ENCODE measurements at places on chromosomes 6 and 20.

GRCh38 chr6:56771929-56772607, 129.4 kb upstream of the DST start:
- no peak for DNase-seq

DNA sequence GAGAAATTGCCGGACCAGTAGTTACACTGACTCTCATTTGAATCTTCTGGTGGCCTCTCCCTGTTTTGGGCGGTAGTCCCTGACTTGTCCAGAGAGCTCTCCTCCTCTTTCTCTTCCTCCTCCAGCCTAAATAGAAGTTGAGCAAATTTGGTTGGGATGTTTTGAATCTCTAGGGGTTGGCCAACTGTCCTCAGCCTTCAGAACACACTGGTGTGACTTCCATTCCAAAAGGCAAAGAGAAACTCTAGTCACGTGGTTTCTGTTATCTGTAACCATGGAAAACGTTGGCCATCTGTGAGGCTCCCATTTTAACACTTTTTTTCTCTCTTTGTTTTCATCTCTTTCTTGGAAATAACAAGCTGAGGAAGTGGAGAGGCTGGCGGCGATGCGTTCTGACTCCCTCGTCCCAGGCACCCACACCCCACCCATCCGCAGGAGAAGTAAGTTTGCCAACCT, 275.3 kb downstream of the TBC1D7 start:
- DNase-seq, result peak; percentile 48

DNA sequence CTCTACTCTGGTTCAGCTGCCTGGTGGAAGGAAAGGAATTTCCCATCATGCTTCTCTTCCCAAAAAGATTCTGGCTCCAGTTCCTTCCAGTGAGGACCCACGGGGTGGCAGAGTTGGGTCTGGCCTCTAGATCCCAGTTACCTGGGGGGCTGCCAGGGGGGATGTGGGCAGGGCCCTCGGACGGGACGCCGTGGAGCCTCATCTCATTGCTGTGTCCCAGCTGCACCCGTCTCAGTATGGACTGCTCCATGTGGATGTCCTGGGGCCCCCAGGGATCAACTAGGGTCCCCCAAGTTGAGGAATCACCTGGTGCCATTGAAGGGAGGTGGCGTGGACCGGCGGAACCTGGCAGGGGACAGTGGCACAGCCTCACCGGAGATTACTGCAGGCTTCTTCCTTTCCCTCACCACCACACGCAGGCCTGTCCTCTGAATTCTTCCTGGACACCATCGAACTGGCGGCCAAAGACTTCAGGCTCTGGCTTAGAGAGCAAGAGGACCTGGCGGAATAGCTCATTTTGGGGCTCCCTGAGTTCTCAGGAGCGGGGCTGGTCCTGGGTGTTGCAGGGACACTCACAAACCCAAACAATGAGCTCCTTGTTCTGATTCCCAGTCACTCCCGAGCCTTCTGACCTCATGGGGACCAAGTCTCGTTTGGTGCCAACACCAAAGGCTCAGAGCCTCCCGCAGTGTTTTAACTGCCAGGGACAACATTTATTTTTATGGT, 8.5 kb downstream of the ZBP1 start:
- DNase-seq, result peak; percentile 59

DNA sequence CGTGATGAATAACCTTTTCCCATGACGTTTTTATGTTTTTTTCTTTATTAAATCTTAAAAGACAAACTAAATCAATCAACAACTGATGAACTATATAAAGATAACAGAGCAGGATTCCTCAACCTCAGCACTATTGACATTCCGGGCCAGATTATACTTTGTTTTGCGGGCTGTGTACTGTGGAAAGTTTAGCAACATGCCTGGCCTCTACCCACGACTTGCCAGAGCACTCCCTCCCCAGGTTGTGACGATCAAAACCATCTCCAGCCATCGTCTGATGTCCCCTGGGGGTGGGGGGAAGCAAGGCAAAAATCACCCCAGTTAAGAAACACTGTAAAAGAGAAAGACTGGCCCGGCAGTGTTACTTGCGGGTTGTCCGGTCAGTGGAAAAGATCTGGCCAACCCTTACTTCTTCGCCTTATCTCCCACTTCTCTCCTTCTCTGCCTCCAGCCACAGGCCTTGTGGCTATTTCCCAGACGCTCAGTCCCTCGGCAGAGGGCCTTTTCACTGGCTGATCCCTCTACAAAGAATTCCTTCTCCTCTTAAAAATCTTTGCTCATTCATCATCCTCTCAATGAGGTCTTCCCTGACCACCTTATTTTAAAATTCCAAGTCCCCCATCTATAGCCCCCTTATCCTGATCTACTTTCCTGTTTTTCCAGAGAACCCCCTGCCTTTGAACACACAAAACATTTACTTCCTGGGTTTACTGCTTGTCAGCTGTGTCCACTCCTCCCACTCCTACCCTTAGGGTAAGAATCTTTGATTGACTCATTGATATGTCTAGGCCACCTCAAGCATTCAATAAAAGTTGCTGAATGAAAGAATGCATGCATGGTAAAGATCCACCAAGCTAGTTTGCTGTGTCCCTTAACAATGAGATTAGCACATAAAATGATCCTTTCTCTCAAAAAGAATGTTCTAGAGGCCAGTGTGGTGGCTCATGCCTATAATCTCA, 14.7 kb upstream of the RAB22A start:
- DNase-seq, result no peak

DNA sequence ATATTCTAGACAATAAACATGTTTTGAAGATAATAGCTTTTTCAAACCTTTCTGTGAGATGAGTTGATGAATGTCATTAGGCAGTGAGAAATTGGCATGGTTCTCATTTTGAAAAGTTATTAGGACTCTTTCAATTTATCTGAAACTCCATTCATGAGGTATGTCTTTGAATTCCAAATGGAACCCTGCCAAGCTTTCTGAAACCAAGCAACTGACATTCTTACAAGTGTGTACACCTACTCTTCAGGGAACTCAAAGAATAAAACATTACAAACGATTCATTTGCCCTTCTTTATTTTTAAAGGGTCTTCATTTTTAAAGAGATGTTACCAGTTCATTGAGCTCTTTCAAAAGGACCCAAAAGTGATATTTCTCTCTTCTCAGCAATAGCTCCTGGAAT, 2.1 kb upstream of the TRDN start:
- DNase-seq, result no peak

GRCh38 chr20:38023181-38024001, 9.9 kb downstream of the TTI1 start:
- DNase-seq, result no peak

- DNase-seq, result no peak
These were observed 74.0 kb upstream of the SNX9 start for GRCh38 chr6:157748839-157749571.

DNA sequence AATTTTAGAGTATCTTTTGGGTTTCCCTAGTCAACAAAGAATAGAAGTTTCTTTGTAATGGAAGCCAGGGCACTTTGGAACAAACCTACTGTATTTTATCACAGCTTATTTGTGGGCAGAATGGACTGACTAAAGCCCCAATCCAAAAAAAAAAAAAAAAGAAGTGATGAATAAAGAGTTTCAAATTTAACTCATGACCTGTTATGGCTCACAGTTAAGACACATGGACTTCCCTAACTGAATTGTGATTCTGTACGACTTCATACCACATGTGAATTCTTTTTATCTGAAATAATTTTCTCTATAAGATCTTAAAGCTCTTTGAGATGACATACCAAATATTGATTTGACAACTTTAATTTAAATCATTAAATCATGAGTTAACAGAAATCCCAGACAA, 77.2 kb downstream of the FILIP1 start:
- DNase-seq, result no peak

GRCh38 chr6:132751306-132751705, 6.4 kb downstream of the VNN2 start:
- no peak for DNase-seq

- DNase-seq, result no peak
These were observed 42.2 kb downstream of the CDH26 start for GRCh38 chr20:60000271-60001042.

GRCh38 chr6:117602899-117603588, 733 bp upstream of the GOPC start:
- DNase-seq, result no peak

DNA sequence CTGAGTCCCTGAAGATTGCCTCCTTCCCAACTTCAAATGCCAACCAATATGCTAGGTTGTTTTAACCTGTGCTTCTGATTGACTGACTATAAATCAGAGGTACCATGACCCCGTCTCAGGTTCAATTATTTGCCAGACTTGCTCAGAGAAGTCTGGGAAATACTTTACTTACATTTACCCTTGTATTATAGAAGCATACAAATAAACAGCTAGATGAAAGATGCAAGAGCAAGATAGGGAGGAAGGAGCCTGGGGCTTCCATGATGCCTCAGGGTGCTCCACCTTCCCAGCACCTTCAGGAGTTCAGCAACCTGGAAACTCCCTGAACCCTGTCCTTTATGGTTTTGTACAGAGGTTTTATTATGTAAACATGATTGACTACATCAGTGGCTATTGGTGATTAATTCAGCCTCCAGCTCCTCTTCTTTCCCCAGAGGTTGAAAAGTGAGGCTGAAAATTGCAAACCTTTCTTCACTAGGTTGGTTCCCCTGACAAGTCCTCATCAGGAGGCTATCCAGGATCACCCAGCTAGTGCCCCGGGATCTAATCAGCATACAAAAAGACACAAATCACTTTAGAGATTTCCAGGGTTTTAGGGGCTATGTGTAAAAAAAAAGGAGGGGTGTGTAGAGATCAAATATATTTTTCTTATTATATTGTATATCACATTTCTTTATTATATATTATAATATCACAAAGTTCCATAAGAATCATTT, 547.7 kb downstream of the EPM2A start:
- DNase-seq, result no peak

GRCh38 chr20:14953736-14954135, 616.3 kb upstream of the FLRT3 start:
- DNase-seq, result no peak

DNA sequence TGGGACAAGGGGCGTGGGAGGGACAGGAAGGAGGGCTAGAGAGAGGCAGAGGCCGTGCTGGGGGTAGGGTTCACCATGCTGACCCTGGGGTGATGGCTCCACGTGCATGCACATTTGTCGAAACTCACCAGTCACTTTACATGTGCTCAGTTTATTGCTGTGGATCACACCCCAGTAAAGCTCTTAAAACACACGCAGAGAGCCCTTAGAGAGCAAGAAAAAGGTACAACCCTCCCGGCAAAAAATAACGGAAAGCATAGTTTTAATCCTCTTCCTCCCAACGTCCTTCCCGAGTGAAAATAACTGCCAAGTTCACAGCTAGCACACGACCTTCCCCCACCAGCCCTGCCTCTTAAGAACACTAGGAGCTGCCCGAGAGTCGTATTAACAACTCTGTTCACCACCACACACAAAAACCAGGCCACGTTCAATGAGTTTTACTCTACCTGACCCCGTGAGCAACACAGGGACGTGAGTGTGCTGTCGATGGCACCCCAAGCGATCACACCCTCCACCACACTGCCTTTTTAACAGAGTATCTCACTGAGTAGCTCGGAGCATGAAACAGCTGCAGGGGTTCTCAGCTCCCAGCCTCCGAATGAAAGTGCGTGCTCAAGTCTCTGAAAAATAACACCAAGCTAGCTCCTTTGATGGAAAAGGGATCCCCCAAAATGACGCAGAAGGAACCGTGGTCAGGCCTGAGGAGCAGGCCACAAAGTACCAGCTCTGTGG, 39.7 kb downstream of the TAF4 start:
- peak; percentile 42 for DNase-seq

DNA sequence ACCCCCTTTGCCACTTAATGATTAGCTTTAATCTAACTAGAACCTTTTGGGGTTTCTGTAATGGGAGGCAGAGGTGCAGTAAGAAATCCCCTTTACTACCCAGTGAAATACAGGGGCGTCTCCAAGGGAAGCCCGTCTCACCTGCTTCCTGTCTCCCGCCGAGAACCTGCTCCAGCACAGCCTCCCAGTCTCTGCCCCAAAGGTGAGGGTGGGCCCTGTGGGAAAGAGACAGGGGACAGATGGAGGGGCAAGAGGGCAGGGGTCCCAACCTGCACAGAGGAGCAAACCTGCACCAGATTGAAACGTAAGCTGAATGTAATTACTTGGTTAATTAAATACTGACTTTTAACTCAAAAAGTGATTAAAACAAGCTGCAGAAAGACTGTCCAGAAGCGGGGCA, 474.2 kb upstream of the SULF2 start:
- no peak for DNase-seq

DNA sequence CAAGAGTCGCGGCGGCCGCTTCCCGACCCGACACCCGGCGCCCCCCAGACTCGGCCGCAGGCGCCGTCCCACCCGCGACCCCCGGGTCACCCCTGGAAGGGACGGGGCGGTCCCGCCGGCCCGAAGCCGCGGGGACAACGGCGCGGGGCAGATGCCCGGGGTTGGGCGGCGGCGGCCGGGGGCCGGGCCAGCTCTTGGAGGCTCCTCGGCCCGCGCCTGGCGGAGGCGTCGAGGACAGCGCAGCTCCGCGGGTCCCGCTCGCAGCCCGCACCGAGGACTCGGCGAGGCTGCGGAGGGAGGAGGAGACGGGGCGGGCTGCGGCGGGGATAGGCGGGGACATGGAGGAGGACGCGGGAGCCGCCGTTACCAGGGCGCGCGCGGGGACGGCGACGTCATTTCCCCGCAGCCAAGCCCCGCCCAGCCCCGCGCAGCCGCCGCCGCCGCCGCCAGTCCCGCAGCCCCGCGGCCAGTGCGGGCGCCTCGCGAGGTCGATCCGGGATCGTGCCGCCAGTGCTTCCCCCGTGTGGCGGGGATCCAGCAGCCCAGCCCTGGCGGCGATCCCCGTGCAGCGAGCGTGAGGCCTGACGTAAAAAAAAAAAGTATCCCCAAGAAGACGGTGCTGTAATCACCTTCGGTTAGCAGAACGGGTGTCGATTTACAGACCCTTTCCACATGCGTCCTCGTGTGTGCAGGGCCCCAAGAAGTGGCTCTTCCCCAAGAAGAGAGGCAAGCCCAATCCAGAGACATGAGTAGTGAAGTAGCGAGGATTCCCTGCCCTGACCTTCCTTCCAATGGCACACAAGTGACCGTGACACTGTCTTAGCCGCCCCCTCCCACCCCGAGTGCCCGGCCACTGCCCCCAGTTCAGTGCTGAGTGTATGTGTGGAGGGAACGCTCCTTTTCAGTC, at the start of gene FAM184A:
Gene FAM184A (minus strand): TSS at position 289 of the 907 bp plus-strand sequence. CDS start 365 bp downstream, outside the sequence.
- DNase-seq, result peak; percentile 81

DNA sequence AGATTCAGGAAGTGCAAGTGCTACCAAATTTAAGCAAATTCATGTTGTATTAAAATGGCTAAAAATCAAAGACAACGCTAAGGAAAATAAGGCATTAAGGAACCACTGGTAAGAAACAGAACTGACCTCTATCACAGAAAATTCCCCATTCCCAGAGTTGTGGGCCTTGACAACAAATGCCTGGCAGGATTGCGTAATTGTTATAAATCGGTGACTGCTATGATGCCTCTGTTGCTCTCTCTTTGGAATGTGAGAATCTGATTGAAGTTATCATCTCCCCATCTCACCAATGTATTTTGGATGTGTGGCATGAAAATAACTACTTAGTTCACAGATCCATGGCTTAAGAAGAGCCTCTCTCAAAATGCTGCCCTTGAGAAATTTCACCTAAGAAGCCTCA, 257.3 kb downstream of the OGFRL1 start:
- no peak for DNase-seq

- no peak for DNase-seq
These were observed 332.0 kb downstream of the BTBD9 start for GRCh38 chr6:38307740-38308139.
